Stimulated activated CD4-positive, alpha-beta T cell treated with anti-CD3 and anti-CD28 coated beads, Interleukin-2, amount 100 ng/mL, for 48 hours (primary cell): ENCODE measurements at places on chromosomes 6 and 20.

DNA sequence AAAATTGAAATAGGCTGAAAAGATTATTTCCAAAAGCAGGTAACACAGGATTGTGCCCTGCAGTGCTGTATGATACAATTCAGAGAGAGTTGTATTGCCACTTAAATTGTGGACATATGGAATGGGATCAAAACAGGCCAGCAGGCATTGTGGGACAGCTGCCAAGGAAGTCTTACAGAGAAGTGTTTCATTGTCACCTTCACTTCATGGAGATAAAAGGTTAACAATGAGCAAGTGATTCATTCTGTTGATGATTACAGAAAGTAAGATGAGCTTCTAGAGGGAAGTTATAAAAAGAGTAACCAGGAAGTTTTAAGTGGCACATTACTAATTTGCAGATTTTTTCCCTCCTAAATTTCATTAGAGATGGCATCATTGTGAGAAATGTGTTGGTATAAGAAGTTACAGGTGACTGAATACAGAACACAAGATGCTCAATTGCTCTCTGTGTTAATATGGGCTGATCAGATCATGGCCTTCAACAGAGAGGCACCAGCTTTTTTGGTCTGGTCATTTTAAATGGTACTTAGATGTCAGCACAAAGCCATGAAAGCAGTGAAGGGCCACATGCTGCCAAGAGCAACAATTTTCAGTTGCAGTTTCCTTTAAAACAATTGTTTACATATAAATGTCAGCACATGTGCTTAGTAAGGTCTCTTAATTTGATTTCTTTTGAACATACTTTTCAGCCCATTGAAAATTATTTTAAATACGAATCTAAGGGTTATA is 402.5 kb upstream of the FKBP1C start:
- no peak for DNase-seq

DNA sequence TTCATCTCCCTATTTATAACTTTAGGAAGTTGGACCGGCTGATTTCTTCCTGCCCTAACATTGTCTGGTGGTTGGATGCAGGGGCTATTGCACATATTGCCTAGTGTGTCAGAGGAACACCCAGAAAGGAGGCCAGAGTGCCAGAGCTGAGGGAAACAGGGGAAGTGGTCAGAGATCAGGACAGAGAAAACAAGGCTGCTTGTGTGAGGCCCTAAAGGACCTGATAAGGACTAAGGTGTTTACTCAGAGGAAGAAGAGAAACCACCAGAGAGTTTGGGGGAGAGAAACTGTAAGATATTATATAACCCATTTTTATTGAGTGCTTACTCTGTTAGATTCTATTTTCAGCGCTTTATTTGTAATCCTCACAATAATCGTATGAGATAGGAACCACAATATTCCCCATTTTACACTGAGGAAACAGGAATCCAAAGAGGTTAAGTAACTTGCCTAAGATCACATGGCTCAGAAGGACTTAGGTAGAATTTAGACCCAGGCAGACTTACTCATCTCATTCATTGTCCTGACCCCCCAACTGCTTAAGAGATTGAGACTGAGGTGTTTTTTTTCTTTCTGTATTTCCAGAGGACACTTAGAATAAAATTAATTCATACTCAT is 54.0 kb upstream of the REV3L start:
- DNase-seq = no peak

DNA sequence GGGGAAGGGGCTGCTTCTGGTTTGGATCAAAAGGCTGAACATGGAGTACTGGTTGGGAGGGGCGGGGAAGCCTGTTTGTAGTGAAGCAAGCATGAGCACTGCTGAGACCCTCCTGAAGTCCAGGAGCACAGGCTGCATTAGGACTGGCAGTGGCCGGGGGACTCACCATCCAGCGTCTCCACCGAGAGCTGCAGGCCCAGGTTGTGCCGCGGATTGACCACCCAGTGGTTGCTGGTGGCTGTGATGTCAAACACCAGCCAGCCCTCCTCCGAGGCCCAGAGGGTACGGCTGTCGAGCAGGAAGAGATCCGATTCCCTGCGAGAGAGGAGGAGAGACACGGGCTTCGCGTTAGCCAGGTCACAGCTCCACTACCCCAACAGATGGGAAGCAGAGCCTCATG is 64.1 kb downstream of the BMP7 start:
- DNase-seq = no peak

DNA sequence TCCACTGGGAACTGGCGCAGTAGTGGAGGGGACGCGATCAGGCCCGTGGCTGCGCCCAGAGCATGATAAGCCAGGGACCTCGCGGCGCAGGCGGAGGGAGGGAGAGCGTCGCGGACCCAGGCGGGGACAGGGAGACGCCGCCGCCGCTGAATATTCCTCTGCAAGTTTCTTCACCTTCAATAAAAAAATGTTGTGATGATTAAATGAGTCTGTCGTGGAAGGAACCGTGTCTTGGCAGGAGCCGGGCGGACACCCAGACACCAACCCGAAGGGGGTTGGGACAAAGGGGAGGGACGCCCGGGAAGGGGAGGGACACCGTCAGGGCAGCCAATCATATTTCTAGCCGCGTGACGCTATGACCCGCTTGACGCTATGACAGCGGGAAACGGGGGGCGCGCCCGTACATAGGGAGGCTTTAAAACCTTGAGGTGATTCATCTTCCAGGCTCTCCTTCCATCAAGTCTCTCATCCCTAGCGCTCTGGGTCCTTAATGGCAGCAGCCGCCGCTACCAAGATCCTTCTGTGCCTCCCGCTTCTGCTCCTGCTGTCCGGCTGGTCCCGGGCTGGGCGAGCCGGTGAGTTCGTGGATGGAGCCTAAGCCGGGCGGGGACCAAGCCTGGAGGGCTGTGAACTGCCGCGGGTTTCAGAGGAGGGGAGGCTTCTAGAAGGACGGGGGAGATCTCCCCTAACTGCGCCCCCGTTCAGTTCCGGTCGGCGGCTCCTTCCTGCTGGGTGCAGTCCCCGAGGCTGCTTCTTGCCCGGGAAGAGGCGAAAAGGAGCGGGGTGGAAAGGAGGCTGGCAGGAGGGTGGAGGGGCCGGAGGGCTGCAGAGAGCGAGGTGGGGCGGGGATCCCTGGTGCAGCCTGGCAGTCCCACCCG is at the start of gene ULBP2:
Gene ULBP2, plus strand, starts transcription at position 432 of the 878 bp plus-strand sequence. Its CDS starts 59 bp downstream, at position 491.
- DNase-seq = peak; percentile 76

GRCh38 chr6:45421709-45422502 is 44.2 kb upstream of the SUPT3H start:
- DNase-seq = peak; percentile 34

DNA sequence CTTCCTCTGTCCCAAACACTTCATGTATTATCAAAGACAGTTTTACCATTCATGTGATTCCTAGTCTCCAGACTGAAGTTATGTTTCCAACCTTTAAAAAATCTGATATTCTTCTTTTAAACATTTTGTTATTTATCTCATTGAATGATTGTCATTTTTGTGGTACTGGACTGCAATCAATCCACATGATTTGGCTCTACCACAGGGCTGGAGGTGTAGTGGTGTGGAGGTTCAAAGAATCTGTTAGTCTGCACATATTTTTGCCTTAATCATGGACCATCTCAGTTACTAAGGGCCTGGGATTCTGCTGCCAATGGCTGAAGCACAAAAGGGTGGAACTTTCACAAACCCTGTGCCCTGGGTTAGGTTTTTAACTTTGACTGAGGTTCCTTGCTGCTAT is 164.1 kb upstream of the JAG1 start:
- no peak for DNase-seq

GRCh38 chr6:159959165-159959975 is 9.5 kb upstream of the IGF2R start:
- no peak for DNase-seq

DNA sequence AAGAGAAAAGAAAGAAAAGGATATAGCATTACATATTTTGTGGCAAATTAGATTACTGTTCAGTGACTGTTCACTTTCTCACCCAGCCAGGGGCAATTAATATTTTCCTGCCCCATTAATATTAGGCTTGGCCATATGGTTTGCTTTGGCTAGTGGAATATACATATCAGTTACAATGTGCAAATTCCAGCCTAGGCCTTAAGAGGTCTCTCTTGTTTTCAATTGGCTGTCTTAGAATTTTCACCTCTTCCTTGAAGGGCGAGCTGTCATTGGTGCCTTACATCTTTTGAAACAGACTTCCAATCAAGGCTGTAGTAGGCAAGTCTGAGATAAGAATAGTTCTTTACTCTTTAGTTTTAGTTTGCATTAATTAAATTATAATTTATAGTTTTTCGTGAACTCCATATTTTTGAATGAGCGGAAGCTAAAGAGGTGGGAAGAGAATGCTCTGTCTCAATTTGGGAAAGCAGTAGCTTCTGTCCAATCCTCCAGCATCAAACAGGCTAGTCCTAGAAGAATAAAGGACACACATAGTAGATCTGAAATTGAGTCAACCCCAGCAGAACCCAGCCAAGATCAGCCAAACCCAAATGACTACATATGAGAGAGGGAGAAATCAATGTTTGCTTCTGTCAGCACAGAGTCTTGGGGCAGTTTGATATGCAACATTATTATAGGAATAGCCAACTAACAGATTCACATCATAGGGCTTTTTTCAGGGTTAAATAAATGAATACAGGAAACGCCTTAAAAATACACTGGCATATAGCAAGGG is 6.3 kb upstream of the CSNK2A1 start:
- DNase-seq = no peak

- DNase-seq = no peak
Measured at GRCh38 chr20:62297449-62298227, 5.2 kb upstream of the ADRM1 start.

DNA sequence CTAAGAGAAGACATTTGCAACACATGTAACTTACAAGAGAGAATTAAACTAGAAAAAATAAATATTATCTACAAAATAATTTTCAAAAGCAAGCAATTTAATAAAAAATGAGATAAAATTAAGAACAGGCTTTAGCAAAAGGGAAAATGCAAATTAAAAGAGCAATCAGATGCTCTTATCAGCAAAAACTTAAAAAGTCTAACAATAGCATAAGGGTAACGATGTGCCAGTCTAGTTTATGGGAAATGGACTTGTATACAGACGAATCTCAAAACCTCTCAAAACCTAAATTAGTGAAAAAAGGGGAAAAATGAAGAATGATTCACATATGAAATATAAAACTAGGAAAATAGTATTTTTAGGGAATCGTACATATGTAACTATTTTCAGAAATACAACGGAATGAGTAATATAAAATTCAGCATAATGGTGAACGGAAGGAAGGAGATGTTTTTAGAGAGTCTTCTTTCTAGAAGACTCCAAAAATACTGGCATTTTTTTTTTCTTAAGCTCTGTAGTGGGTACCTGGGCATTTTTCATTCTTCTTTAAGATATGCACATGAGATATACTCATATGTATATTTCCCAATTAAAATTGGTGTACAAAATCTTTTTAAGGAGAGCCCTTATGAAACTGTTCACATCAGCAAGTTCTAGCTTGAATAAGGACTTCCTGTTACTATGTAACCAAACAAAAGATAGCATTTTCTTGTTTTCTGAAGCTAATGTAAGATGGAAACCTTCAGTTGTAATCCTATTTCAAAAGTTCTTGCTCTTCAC is 927 bp upstream of the MANEA start:
- no peak for DNase-seq

DNA sequence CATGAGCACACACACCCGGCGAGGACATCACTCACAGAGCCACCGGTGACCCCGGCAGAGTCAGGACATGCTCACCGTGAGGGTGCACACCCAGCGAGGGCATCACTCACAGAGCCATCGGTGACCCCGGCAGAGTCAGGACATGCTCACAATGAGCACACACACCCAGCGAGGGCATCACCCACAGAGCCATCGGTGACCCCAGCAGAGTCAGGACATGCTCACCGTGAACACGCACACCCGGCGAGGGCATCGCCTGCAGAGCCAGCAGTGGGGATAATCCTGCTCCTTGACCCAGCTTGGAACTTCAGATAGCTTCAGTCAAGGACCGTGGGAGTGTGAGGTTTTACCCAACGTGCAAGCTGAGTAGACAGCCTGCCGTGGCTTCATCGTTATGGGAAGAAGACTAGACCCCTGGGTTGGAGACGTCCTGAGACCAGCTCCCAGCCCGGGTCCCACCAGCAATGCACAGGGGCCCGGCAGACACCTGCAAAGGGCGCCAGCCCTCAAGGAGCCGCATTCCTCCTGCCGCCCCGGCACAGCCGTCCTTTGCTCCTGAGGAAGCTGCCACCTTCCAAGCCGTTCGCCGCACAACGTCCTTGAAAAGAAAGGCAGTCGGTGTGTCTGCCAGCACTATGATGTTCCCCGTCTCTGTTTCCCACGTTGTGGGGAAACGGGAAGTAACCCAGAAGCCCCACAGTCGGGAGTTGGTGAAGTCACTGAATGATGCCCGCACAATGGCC is 192.3 kb downstream of the DLL1 start:
- no peak for DNase-seq

DNA sequence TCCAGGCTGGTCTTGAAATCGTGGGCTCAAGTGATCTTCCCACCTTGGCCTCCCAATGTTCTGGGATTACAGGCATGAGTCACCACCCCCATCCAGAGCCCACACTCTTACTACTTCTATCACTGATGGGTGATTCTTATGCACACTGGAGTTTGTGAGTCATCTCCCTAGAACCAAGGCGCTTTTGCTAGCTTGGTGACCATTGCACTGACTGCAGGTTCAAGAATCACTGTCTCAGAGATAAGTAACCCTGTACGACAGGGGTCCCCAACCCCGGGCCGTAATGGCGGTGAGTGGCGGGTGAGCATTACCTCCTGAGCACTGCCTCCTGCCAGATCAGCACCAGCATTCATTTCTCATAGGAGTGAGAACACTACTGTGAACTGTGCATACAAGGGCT is 118.8 kb downstream of the MAP3K7 start:
- DNase-seq = no peak

GRCh38 chr6:6803180-6803977 is 214.9 kb downstream of the LY86 start:
- no peak for DNase-seq

DNA sequence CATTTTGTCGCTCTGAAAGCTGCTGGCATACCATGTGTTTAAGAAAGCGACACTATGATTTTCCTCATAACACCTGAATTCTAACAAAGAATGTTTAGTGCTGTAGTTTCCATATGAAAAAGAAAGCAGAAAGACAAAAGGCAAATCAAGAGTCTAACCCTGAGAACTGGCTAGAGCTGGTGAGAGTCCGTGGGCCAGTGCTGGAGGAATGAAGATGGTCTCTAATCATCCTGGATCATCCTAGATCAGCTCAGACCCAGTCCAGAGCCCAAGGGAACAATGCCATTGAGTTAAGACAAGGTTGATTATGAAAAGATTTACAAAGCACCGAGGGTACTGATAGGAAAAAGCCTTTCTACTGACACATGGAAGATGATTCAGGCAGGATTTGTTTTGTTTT is 73.0 kb upstream of the MYLIP start:
- DNase-seq = no peak
